MCF 10A (cell line): ENCODE measurements at places on chromosomes 3 and 15. TPM values are rescaled to one million over a fixed set of nuclear protein-coding genes. Genes with fewer than 3 reads are reported as not detected.

- DNase-seq: no peak
These were observed 27.7 kb upstream of the HHATL start for GRCh38 chr3:42730294-42730693.

DNA sequence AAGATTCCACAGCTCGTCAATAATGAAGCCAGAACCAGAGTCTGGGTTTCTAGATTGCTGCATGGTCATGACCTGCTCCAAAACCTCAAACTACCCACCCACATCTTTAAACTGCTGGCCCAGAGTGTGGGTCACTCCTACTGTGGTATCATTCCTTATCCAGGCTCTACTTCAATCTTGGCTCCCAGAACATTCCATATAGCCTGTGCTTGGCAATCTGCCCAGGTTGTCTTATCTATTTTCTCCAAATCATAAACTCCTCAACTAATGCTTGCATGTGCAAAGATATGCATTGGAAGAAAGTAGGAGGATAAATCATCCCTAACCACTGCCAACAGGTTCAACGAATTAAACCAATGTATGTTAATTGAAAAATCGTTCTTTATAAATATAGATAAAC, 169.7 kb downstream of the ANXA2 start:
- DNase-seq: no peak

Gene PLA2G4E
- total RNA-seq: 0.07 and 0.12 TPM in 2 replicates

GRCh38 chr15:89900849-89901248, 7.1 kb upstream of the AP3S2 start:
- no peak for DNase-seq

DNA sequence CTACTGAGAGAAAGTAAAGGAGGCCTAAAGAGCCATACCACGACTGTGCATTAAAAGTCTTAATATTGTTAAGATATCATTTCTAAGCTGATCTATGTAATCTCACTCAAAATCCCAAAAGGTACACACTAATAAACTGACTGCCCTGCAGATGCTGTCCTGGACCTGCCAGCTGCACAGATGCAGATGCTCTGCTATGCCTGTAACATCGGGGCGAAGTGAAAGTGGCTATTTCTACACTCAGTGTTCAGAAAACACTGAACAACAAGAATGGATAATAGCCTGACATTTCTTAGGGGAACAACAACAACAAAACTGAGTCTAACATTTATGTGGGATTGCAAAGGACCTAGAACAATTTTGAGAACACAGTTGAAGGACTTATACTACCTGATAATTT, 31.9 kb downstream of the RAD18 start:
- no peak for DNase-seq

Gene KBTBD12
- not detected in 2 replicates for total RNA-seq

DNA sequence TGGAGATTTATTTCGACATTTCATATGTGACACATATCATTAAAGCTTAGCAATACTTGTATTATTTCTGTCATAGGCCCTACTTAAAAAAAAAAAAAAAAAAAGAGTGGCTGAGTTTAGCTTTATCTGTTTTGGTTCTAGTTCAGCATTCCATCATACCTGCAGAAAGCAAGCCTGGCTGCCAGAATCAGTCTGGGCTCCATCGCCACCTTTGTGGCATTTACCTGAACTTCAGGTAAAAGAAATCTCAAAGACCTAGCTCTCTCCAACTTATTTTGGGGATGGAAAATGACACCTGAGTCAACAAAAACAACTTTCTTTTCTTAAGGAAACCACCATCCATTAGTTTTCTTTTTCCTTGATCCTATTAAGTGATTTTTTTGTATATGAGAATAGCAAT, 82.1 kb downstream of the NEK10 start:
- DNase-seq: no peak

- no peak for DNase-seq
These were observed 49.7 kb downstream of the MEF2A start for GRCh38 chr15:99615460-99615859.
